ENCODE measurements at places on chromosomes 16 and 17. TPM values are rescaled to one million over a fixed set of nuclear protein-coding genes. Genes with fewer than 3 reads are reported as not detected.

- DNase-seq = no peak
Observed at GRCh38 chr17:78613416-78613815, 36.2 kb upstream of the DNAH17 start.

DNA sequence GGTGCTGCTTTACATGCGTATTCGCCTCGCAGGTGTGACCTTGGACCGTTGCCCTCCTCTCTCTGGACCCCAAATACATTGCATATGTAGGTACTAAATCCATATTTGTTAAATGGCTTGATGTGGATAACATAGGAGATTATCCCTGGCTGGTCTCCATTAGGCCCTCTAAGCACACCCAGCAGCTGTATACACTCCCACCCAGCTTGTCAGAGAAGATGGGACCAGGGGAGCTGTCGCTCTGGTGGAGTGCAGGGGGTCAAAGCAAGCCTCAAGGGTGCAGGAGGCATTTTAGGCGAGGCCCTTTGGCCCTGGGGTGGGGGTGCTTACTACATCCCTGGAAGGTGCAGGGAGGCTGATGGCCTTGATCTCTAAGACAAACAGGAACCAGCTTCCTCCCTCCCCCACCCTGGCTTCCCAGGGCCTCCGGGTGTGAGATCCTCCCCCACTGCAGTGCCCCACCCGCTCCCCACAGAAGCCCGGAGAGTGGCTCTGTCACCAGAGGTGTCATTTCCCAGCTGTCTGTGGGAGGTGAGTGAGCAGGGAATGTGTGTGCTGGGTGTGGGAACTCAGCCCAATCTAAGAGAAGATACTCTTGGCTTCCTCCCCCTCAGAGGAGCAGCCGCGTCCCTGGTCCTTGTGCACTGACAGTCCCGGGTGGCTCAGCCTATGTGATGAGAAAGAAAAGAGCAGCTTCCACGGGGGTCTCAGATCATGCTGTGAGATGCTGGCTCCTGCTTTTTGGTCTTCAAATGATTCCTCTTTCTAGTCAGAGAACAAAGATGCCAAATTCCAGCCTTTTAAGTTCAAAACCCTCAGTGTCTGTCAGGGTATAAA lies 1.4 kb upstream of the VAMP2 start:
- DNase-seq = no peak

DNA sequence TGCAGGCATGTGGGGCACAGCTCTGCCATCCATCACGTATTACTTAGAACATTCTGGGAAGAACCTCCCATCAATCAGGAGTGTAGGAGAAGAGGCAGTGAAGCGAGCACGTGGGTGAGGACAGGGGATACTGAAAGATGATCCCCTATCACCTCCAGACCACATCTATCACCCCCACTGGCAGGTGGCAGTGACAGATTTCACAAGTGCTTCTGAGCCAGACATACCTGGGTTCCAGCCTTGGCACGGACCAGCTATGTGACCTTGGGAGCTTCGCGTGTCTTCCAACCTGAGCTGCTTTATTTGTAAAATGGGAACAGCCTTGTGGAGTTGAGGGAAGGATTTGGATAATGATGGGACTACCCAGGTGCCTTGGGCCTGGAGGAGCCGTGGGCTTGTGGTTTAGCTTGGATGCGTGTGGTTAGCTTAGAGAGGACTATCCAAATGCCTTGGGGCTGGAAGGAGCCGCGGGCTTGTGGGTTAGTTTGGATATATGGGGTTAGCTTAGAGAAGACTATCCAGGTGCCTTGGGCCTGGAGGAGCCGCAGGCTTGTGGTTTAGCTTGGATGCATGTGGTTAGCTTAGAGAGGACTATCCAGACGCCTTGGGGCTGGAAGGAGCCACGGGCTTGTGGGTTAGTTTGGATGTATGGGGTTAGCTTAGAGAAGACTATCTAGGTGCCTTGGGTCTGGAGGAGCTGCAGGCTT lies 206.4 kb downstream of the ENGASE start:
- no peak for DNase-seq

DNA sequence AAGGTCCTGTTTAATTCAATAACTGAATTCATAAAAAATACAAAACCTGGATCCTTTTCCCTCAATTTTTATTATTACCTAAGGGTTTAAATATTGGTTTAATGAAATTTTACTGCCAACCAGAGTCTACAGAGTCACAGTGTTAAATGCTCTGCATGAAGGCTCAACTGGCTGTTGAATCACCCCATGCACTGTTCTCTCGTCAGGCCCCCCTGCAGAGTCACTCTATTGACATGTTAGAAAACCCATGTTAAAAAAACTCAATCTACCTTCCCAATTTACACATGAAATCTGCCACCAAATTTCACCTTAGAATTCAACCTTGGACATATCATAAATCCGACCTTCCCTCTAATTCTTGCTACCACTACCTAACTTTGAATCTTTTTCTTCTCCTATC lies 43.3 kb upstream of the ULK2 start:
- no peak for DNase-seq

RASD1 gene
- total RNA-seq = 227 TPM

- no peak for DNase-seq
Observed at GRCh38 chr17:67082107-67082506, 37.8 kb downstream of the CACNG1 start.

Measured in vagina (tissue), 2 donors.